CD4-positive, alpha-beta T cell treated with Interleukin-6 at 100 ng/mL for 8 hours (primary cell): ENCODE measurements at places on chromosomes 12 and 14.

GRCh38 chr12:43551279-43551970, 578 bp downstream of the ADAMTS20 start:
- no peak for DNase-seq

GRCh38 chr12:105331805-105332251, 1.3 kb downstream of the C12orf75 start:
- DNase-seq = peak; percentile 41

DNA sequence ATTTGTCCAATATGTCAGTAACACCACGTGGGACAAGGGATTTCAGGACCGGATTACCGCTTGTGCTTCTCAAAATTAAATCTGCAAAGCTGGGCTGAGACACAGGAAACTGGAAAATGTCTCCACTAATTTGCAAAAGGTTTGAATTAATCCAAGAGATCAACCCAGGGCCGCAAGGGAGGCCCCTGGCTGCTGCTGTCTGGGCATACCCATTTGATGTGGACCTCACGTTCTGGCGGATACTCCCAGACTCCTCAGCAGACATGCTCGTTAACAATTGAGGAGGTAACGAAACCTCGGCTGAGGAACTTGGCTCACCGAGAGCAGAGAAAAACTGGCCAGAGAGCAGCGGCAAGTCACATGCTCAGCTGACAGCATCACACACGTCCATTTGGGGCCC, 180.6 kb downstream of the SLC15A4 start:
- no peak for DNase-seq

- no peak for DNase-seq
Observed at GRCh38 chr12:63989301-63989845, 144.9 kb downstream of the SRGAP1 start.

DNA sequence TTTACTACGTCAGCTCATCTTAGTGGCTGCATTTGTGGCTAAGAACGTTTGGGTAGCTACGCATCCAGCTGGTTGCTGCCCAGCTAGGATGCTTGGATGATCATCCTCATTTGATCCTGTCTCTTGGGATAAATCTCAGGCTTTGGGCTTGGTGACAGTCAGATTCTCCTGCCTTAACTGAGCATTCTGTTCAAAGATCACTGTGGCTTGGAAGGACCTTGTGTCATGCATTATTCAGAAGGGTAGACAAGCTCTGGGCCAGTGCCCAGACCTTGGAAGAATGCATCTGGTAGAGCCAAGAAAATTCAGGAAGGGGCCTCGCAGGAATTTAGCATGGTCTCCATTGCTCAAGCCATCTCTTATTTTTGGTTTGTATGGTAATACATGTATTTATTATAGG, 188.4 kb downstream of the NRXN3 start:
- no peak for DNase-seq

DNA sequence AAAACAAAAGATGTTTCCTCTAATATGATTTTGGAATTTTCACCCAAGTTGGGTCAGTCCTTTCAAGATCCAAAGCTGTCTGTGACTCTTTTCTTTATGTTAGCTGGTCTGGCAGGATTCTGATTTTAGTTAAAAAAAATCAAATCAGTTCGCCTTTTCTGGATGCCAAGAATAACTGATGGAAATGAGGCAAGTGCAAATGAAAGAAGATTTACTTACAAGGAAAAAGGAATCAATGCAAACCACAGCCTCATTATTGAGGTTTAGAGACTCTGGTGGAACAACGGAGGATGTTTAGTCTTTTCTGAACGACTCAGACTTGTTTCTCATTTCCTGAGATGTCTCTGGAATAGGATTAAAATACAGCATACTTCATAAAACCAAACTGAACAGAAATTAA, 117.0 kb upstream of the DYRK2 start:
- DNase-seq = no peak

DNA sequence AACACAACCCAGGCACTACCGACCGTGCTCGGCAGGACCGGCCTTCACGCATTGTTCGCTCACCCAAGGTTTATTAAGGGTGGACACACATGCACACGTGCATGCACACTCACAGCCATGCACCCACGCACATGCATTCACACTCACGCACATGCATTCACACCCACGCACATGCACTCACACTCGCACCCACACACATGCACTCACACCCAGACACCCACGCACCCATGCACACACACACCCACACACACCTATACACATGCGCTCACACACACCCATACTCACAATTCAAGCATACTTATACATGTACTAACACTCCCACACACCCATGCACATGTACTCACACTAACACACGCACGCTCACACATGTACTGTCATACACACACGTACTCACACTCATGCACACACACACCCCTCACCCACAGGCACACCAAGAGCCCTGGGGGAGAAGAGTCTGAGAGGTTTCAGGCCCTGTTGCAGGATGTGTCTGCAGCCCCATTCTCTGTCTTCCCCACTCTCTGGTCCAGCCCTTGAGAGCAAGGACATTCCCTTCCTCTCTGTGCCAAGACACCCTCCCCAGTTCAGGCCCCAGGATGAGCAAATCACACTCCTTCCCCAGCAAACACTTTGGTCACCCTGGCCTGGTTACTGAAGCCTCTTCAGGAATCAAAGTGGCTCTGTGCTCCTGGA, 49.4 kb upstream of the BCL11B start:
- DNase-seq = no peak

DNA sequence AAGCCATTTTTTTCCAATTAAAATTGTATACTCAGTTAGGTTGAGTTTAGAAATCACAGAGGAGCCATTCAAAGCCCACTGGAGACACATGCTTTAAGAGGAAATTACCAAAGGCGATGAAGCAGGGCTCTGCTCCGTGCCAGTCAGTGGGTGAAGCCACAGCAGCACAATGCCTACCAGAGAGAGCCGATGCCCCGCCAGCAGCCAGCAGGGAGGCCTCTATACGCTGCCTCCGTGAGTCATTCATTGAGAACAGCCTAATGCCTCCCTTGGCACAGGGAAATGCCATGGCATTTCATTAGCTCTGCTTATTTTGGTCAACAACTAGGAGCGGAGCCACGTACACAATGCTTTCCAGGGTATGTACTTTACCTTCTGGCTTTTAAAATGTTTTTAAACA, 197.8 kb upstream of the FRMD6 start:
- no peak for DNase-seq
